ENCODE measurements at places on chromosomes 6 and 20.

- DNase-seq: no peak
These were observed 443.9 kb downstream of the CDKAL1 start for GRCh38 chr6:20978151-20978614.

DNA sequence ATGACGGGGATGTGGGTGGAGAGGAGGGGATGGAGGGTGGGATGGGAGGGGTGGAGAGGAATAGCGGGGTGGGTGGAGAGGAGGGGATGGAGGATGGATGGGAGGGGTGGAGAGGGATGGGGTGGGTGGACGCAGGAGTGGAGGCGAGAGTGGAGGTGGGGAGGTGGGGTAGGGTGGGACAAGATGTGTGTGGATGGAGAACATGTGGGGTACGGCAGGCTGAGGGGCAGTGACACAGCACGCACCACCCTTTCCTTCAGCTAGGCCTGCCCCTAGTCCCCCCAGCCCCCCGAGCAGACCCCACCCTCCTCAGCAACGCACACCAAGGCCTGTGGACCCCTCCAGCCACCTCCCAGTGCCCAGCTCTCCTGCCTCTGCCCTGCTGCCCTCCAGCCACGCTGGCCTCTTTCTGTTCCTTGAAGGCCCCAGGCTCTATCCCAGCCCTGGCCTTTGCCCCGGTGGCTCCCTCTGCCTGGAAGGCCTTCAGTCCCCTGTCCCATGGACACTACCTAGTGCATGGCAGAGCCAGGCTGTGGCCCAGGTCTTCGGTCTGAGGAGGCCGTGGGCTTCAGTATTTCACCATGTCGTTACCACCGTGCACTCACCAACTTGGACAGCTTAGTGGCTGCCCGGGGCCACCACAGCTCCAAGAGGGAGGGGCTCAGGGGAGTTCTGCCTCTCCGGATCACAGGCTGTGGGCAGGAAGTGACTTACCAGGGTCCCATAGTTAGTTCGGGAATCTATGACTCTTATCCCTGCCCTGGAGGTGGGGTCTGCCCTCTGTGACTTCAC, 78.4 kb upstream of the PMEPA1 start:
- DNase-seq: no peak

DNA sequence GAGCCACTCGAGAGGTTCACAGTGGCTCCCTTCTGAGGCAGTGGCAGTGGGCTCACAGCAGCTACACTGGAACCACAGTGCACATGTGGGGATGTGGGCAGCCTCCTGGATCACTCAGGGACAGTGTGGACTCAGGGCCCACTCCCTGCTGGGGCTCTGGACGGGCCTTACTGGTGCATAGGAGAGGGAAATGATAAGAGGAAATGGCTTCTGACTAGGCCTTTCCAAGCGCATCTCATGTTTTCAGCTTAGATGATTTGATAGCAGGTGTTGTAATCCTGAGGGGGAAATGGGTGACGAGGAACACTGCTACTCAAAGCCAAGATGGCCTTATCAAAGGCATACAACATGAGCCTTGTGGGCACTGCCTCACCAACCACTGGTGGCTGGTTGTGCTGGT, 44.0 kb downstream of the PANK2 start:
- DNase-seq: no peak

GRCh38 chr20:50645253-50646068, 45.9 kb downstream of the RIPOR3 start:
- no peak for DNase-seq

GRCh38 chr6:25404693-25405169, 125.6 kb downstream of the CARMIL1 start:
- peak; percentile 37 for DNase-seq

- DNase-seq: no peak
These were observed 97.3 kb downstream of the CENPW start for GRCh38 chr6:126437205-126437604.
